Activated CD4-positive, alpha-beta T cell treated with anti-CD3 and anti-CD28 coated beads, Interleukin-2, amount 10 ng/mL, durations not matched to agents 7 days and 5 days (primary cell): ENCODE measurements at places on chromosomes 3 and 15. TPM values are rescaled to one million over a fixed set of nuclear protein-coding genes. Genes with fewer than 3 reads are reported as not detected.

- DNase-seq = no peak
These were observed 9.6 kb upstream of the CYP11A1 start for GRCh38 chr15:74376825-74377581.

DNA sequence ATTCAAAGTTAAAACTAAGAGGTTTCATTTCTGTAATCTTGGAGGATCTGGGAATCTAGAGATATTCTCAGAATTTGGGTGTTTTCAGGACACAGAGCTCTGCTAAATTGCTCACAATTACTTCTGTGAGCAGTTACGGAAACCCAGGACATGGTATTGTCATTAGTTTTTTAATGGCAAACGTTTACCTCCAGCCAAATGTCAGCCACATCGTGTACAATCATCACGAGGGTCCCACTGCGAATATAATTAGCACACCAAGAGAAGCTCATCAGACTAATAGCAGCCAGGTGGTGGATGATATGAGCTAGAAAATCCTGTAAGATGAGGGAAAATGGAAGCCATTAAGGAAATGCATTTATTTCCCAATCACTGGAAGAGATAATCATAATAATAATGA, 56.0 kb downstream of the CERS3 start:
- DNase-seq = no peak

DNA sequence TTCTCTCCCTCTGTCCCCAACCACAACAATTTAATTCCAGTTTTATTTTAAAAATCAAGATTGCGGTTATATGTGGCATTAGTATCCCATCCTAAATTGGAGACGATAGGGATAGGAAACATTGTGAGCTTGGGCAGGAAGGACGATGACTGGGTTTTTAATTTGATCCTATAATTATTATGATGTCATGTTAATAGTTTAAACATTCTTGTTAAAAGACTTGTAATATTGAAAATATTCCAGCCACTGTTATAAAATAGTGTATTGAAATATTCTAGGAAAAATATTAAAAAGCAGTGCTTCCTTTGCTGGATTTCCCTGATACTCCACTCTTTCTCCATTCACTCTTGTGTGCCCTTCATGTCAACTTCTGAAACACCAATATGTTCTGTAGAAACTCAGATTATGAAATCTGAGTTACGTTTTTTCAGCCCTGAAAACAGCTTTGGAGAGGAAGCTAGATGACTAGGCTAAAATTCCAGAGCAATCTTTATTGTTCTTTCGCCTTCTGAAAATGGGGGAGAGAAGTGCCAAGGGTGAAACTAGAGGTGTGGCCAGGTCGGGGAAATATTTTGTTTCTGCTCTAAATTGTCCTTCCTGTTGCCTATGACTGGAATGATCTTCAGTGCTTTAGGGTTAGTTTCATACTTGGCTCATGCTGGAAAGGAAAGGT, 46.1 kb upstream of the MAP3K13 start:
- DNase-seq = no peak

DNA sequence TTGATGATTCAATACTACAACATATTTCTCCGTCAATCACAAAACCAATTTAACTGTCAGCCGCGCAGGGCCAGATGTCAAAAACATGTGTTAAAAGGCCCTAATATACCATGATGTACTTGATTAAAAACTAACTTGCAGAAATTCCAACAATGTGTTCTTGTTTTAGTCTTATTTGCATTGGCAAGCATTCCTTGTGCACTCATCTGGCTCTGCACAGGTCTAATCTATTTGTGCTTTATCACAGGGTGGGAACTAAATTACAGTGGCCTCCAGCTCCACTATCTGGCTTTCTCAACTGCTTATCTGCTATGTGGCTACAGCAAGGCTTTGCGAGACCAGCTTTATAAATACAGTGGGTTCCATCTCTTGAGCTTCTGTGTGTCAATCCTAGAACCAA, 455.5 kb downstream of the ERC2 start:
- DNase-seq = no peak

Gene CPLX3
- total RNA-seq = 0.19 TPM

Gene DTX3L
- 189 TPM for total RNA-seq

Gene MORC1
- not detected for total RNA-seq
